ENCODE measurements at places on chromosomes 5 and 9.

DNA sequence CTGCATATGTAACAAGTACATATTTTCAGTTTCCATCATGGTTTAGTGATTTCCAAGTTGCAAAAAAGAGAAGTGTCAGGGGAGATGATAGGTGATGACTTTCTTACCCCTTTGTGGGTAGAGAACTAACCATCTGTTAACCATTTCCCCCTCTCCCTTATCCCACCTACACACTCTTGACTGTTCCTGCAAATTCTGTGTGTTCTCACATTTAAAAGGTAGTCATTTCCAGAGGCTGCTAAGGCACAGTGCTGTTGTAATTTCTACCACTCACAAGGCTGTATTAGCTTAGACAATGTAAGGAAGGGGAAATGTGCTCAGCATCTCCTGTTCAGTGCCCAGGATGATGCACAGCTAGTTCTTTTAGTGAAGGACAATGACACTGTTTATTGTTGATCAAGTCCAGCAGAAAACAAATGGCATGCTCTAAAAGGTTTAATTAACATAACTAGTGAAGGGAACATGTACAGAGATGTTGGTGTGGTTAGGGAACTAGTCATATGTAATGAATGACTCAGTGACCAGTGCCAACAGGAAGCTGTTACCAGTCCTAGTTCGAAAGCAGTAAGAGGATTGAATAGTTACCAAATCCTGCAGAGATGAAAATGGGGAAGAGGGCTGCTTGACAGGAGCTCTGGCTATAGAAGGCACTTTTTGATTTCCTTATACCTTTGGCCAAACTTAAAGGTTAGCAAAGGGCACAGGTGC lies 165.1 kb downstream of the PLK2 start:
- DNase-seq, result no peak

GRCh38 chr9:129675620-129676019 lies 10.2 kb downstream of the PRRX2 start:
- DNase-seq, result no peak

DNA sequence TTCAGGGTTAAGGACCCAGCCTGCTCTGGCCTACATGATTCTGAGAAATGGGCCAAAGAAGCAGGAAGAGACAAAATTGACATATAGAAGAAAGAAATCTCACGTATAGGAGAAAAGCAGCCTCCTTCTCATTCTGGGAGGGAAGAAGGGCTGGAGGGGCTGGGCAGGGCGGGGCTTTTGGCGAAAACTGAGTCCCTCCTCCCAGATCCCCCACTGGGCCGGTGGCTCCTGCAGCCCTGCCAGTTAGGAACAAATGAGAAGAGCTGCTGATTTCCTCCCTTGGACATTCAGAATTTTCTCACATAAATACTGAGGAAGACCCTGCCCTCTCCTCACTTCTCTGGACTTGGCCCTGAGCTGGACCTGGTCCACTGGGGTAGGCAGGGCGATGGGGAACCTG lies at the start of gene WNT8A:
Gene WNT8A, plus strand, starts transcription at position 332 of the 400 bp plus-strand sequence. CDS start 95 bp downstream, outside the sequence.
- no peak for DNase-seq

DNA sequence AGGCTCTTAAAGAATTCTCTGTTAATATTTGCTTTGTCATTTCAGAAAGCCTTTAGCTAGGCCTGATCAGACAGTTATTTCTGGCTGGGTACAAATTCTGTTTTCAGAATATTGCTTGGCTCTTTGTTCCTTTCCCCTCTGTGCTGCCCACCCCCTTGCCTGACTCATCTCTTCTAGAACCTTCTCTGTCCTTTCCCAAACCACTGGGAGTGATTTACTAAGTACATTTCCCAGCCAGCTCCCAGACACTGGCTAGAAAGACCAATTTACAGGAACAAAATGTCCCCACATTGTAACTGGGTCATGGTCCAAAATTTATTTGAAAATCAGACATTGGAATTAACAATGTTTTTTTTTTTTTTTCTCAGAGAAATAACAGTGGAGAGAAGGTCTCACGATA lies 133.1 kb upstream of the MAP1B start:
- DNase-seq, result no peak

GRCh38 chr9:7315116-7315515 lies 484.5 kb downstream of the DMAC1 start:
- no peak for DNase-seq

GRCh38 chr9:137172901-137173795 lies 1.3 kb upstream of the TMEM210 start:
- no peak for DNase-seq

DNA sequence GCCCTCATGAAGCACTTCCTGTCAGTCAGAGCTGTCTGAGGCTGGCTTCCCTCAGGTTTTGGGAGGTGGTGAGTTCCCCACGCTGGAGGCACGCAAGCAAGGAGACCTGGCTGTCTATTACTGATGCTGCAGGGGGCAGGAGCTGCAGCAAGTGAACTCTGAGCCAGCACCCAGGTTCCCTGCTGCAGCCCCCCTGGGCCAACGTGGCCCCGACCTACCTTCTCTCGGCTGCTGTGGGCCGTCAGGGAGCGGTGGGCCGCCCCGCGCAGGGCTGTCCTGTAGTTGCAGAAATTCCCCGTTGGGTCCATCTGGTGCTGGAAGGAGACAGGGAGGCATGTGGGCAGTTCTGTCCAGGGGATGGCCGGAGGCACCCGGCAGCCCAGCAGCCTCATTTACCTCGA lies 46.8 kb upstream of the RNF130 start:
- no peak for DNase-seq

- no peak for DNase-seq
Observed at GRCh38 chr9:3323714-3324113, 202.1 kb downstream of the RFX3 start.

GRCh38 chr5:159459132-159459627 lies 128.9 kb upstream of the IL12B start:
- no peak for DNase-seq

DNA sequence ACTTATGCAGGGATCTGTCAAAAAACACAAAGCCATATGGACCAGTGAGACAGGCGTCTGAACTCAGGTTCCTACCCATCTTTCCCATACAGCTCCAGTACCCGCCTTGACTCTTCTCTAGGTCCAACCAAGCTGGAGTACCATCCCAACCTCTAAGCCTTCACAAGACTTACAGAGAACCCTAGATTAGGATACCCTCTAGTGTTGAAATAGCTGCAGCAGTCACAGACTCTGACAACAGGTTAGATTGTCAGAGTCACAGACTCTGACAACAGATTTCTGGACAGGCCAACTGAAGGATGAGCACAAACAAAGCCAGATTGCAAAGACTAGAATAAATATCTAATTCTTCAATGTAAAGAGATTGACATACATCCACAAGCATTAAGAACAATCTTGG lies 266.1 kb downstream of the GRIA1 start:
- DNase-seq, result no peak

GRCh38 chr5:9869616-9870288 lies 239.6 kb upstream of the TAS2R1 start:
- no peak for DNase-seq

Data from activated CD4-positive, alpha-beta T cell treated with anti-CD3 and anti-CD28 coated beads, Interleukin-2, amount 50 U/mL, for 1 hour (primary cell).